GM12865 (cell line): ENCODE measurements at places on chromosomes 1 and 21.

DNA sequence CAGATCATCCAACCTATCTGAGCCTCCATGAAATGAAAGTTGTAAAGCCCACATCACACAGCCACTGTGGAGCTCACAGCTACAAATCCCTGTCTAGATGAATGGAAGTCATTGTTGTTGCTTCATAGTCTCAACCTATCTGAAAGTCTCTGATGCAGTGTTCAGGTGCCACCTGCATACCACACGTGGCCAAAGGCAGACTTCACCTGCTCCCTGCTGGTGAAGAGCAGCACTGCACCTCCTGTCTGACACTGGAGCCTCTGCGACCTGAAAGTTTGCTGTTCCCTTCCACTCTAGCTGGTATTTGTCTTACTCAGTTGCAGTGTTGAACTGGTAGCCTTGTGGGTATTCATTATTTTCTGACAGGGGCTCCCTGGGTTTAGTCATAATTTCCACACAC, 18.4 kb downstream of the LORICRIN start:
- peak; percentile 70 for DNase-seq

DNA sequence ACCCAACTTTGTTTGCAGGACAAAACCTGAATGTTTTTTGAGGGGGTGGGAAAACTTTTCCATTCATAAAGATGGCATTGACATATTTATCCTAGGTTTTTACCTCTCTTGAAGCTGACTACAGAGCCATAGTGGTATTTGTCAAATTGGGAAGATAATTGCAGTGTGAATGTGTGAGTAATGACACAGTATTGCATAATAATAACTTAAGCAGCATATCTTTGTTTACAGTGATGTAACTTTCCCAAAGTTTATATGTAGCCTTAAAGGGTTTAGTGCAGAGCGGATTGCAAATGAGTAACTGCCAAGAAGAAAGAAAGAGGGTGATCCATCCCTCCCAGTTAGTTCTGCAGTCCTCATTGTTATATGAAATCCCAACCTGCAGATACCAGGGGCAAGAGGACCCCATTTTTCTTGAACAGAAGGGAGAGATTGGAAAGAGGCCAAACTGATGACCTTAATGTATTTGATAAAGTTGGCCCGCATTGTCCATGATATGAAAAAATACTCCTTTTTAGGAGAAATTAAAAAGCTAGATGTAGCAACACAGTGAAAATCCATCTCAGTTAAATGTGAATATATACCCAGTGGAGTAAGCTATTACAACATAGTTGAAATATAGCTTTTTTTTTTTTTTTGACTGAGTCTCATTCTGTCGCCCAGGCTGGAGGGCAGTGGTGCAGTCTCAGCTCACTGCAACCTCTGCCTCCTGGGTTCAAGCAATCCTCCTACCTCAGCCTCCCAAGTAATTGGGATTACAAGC, 23.7 kb upstream of the NFIA start:
- DNase-seq, result no peak

GRCh38 chr1:24673341-24673740, 30.2 kb downstream of the SRRM1 start:
- DNase-seq, result no peak

- no peak for DNase-seq
Measured at GRCh38 chr1:4837752-4838151, 183.3 kb downstream of the AJAP1 start.

DNA sequence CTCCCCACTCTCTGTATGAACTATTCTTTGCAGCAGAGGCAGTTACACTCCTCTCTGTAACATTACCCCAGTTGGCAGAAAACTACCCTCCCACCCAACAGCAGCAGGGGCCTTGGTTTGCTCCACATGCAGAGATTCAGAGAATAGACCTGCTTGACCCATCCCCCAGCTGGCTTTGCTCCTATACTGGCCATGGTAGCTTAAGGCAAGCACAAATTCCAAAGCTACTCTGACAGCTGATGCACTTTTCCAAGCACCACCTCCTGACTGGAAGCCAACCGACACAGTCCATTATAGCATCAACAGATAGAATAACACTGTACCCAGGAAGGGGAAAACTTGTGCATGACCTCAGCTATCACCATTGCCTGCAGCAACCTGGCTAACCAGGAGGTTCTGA, 846.5 kb upstream of the NCAM2 start:
- DNase-seq, result no peak

DNA sequence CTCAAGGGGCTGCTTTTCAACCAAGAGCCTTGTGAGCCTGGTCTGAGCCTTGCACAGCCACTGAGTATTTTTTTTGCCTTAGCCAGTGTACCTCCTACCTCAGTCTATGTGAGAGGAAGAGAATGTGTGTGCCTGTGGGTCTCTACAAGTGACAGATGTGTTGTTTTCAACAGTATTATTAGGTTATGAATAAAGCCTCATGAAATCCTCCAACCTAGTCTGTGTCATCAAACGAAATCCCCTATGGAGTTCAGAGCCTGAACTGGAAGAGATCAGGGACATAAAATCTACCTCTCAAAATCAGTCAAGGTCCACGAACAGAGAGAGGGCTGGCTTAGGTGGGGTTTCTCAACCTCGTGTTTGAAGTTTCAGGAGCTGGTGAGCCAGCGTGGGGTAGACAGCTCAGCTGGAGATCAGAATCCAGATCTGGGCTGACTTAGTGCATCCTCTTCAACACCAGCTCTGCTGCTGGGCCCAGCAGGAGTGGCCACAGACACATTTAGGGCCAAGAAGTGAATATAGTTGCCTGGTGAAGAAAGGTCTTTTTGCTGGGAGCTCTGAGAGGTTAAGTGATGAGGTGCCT, 8.2 kb downstream of the XKR8 start:
- DNase-seq, result no peak

DNA sequence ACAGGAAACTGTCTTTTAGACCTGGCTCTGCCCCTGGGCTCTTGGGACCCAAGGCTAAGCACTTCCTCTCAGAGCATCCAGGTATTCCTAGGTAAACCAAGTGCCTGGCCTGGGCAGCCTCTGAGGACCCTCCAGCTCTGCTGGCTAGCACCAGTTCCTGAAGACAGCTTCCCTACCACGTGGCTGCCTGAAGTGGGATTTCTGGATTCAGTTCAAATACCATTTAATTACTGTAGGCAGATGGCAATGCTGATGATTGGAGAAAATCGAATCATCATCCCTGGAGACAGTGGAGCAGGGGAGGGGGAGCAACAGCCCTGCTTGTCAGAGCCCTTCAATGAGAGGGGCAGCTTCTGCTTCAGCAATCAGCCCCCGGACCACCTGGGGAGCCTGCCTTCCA, 11.9 kb downstream of the KIF21B start:
- no peak for DNase-seq

DNA sequence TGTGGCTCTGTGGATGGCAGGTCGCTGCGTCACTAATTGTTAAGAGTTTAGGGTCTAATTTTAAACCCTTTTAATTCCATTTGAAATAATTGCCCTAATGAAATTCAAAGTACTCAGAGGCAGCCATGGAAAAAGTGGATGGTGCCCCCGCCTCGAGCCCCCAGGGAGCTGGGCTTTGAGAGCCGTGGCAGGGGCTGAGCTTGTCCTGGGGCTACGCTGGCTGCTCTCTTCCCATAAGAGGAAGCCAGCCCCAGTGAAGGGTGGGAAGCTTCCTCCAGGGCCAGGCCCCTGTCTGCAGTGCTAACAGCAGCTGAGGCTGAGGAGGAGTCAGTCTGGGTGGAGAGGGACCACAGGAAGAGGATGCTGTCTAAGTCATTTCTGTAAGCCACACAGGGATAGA, 315.0 kb upstream of the POU3F1 start:
- DNase-seq, result no peak

GRCh38 chr1:38500891-38501290, 358.7 kb downstream of the RRAGC start:
- DNase-seq, result no peak

DNA sequence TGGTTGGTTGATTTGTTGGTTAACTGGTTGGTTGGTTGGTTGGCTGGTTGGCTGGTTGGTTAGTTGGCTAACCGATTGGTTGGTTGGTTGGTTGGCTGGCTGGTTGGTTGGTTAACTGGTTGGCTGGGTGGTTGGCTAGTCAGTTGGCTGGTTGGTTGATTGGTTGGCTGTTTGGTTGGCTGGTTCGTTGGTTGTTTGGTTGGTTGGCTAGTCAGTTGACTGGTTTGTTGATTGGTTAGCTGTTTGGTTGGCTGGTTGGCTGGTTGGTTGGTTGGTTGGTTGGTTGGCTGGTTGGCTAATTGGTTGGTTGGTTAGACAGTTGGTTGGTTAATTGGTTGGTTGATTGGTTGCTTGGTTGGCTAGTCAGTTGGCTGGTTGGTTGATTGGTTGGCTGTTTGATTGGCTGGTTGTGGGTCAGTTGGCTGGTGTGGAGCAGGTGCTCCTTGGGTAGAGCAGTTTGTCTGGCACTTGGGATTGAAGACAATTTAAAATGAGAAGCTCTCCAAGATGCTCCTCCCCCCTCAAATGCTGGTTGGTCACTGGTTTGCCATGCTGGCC, 6.9 kb downstream of the RSPH1 start:
- DNase-seq, result no peak

DNA sequence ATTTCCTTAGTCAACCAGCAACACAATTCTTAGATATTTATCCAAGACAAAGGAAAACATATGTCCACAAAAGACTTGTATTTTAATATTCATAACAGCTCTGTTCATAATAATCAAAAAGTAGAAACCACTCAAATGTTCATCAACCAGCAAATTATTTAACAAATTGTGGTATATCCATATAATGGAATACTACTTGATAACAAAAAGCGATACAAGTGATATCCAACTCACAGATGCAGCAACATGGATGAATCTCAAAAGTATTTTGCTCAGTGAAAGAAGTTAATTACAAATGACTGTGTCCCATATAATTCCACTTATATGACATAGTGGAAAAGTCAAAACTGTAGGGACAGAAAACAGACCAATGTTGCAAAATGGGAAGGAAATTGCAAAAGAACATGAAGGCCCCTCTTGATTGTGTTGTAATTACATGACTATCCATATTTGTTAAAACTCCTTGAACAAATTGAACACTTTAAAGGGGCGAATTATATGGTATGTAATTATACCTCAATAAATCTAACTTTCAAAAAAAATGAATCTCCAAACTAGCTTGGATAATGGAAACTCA, 116.9 kb downstream of the EDEM3 start:
- DNase-seq, result no peak

- no peak for DNase-seq
Measured at GRCh38 chr1:95716097-95716496, 482.1 kb downstream of the RWDD3 start.

DNA sequence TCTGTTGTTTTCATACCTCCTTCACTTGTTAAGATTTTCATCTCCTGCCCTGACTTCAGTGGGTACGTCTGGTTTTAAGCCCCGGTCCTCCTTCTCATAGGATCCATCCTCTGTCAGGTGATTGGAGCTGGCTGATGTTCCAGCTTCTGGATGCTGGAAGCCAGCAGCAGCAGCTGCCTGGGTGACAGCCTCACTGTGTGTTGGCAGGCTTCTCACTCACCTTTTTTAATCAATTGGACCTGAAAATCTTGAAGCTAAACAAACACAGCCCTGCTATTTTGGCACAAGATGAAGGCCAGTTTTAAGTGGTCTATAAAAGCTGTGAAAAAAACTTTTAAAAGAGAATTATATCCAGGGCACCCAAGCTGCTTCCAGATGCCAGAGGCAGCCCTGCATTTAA, 181.0 kb downstream of the DISC1 start:
- DNase-seq, result no peak

DNA sequence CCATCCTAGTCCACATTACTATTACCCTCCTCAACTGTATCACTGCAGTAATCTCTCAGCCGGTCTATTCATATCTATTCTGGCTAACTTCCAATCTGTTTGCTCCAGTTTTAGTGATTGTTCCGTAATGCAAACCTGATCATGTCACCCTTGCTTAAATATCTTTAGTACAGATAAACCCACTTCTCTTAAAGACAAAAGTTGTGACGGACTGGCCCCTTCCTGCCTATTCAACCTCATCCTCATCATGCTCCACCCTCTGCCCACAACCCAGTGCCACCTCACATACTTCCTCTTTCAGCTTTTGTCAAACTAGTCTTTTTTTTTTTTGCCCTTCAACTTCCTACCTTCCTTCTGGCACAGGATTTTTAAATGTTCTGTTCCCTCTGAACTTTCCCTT, 2.8 kb upstream of the C1orf162 start:
- peak; percentile 66 for DNase-seq

DNA sequence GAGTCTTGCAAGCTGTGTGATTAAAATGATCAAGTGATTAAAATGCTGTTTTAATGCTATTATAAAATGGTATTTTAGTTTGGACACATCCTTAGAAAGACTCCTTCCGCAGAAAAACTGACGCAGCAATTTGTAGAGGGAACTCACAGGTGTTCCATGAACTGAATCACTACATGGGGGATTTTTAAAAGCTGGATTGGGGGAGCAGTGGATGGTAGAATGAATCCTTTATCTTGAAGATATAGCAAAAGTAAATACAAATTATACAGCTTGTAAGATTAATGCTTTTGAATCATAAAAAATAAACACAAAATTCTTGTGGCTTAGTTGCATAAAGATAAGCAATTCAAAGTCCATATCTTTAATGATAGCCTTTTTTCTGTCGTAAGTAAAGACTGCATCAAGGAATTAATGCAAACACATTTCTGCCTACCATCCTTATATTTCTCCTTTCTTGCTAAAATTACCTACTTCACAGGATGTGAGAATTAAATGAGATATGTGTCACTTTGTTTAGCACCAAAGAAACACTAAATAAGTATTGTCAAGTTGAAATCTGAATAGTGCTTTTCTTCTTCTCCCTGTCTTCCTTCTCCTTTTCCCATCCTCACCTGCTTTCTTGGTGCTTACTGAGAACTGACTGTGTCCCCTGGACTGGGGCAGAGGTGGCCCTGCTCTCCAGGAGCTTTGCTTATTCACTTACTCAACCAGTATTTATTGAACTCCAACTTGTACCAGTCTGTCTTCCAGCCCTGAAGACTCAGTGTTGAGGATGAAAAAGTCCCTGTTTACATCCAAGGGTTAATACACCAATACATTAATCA, 61.5 kb upstream of the F3 start:
- DNase-seq, result no peak

DNA sequence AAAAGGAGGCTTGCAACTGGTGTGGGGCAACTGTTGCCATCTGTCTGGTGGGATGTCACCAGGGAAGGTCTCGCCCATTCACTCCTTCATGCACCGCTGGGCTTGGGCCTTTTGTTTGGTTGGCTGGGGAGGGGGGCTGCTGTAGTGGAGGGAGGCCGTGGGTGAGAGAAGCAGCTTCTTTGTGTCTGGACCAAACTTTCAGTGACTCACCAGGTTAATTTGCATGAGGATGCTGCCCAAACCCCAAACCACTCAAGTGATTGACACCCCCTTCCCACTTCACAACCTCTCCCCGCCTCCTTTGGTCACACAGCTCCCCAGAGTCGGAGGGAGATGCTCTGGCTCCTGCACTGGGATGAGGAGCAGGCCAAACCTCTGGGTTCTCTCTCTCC, 19.7 kb downstream of the BTG2 start:
- peak; percentile 94 for DNase-seq

GRCh38 chr1:64960731-64961130, 5.6 kb downstream of the JAK1 start:
- DNase-seq, result peak; percentile 87

DNA sequence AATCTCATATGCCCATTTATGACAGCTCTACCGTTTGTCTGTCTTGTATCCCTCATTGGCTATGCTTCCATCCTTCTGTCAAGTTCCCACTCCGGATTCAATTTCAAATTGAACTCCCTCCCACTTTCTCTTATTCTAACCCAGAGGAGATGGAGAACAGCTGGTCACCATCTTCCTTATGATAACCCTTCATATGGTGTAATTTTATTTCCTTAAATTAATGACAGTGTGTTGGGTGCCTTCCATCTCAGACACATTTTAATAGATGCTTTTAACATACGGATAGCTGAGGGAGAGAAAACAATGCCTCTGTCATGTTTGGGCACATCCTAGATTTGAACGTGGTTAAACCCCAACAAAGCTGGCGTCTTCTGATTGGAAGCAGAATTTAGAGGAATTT, 103.0 kb upstream of the PLXNA2 start:
- no peak for DNase-seq
